ENCODE measurements at places on chromosomes 1 and 21.

DNA sequence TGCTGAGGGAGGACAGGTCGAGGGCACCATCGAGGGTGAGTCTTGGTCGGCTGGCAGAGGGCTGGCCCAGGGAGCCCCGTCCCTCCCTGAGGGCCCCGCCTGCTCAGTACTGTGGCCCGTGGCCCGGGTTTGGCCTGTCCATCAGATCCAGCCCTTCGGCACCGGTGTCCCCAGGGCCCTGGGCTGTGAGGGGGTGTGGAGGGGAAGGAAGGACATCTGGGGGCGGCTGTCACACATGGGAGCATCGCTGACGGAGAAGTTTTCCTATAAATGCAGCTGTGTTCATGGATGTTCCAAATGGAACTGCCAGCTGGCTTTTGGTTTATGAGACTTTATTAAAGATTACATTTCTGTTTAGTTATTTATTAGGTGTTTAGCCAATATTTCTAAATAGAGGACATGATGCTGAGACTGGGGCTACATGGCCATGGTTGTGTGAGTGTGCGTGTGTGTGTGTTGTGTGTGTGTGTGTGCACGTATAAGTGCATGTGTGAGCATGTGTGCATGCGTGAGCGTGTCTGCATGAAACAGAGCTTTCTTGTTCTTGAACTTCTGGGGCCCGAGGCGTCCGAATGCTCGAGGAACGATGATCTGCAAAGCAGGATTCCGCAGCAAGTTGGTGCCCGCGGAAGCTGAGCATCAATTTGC, 54.3 kb downstream of the SLX9 start:
- DNase-seq = no peak

DNA sequence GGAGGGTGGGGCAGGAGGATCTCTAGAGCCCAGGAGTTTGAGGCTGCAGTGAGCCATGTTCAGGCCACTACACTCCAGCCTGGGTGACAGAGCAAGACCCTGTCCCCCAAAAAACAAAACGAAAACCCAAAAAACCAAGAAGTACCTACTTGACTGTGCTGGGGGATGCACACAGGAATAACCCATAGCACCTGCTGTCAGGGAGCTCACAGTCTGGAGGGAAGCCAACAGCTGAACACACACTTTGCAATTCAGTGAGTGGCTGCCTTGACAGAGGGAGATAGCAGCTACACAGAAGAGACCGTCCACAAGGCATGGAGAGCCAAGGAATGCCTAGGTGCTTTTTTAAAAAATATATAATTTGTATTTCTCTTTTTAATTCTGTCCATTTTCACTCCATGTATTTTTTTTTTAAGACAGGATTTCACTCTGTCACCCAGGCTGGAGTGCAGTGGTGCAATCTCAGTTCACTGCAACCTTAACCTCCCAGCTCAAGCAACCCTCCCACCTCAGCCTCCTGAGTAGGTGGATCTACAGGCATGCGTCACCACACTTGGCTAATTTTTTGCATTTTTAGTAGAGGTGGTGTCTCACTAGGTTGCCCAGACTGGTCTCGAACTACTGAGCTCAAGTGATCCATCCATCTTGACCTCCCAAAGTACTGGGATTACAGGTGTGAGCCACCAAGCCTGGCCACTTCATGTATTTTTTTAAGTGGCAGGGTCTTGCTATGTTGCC, 68.7 kb downstream of the NID1 start:
- no peak for DNase-seq

GRCh38 chr1:230295367-230295766, 130.8 kb downstream of the PGBD5 start:
- DNase-seq = no peak

GRCh38 chr1:203519053-203519840, 25.3 kb downstream of the OPTC start:
- no peak for DNase-seq

- DNase-seq = peak; percentile 7
Observed at GRCh38 chr1:17075470-17076255, 21.8 kb upstream of the SDHB start.

DNA sequence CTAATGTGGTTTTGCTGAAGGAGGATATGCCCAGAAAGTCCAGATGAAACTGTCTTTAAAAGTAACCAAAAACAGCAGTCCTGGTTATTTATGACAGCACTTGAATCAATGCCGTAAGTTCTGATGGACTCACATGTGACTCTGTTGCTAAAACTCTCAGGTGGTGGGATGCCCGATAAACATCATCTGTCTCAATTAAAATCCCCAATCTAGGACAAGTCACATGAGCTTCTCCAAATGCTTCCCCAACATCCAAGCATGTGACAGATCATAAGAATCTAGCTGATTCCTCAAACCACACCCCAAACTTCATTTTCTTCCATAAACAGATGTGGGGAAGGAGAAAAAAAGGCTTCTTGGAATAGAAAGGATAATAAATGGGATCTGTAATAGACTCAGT, 786 bp upstream of the CTSK start:
- peak; percentile 29 for DNase-seq

GRCh38 chr1:8352886-8353785, 35.2 kb downstream of the SLC45A1 start:
- no peak for DNase-seq

- DNase-seq = no peak
Observed at GRCh38 chr1:225963735-225964530, 22.9 kb upstream of the LEFTY2 start.

- DNase-seq = no peak
Observed at GRCh38 chr1:81121306-81121705, 679.4 kb upstream of the ADGRL2 start.

DNA sequence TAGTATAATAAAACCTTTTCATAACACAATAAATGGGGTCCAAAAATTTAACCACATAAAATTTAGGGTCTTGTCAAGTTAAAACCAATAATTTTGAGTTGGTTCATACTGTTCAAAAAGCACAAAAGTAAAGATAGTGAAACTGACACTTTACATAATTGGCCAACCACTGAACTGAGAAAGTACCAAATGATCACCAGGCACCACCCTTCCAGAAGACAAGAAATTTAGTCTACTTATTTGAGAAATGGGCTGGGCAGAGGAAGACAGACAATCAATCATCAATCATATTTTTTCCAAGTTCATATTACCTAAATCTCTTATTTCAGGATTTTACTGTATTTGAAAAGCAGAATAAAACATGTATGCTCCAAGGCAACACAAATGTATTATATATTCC, 6.5 kb upstream of the GOLPH3L start:
- DNase-seq = no peak

DNA sequence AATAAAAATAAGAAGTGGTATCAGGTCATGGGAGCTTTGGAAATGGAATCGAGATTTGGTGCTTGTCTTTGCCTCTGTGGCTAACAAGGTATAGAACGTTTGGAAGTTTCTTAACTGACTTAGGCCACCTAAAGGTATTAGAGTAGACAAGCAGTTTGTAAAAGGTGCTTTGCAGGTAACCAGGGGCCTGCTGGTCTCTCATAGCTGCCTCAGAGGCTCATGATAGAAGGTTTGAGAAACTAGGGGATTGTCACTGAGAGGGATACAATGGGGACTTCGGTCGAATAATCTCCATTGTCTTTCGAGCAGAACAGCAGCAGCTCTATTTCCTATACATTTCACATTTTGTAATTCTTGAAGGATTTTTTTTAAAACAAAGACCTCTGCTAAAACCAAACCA, 37.6 kb downstream of the C21orf91 start:
- DNase-seq = no peak

DNA sequence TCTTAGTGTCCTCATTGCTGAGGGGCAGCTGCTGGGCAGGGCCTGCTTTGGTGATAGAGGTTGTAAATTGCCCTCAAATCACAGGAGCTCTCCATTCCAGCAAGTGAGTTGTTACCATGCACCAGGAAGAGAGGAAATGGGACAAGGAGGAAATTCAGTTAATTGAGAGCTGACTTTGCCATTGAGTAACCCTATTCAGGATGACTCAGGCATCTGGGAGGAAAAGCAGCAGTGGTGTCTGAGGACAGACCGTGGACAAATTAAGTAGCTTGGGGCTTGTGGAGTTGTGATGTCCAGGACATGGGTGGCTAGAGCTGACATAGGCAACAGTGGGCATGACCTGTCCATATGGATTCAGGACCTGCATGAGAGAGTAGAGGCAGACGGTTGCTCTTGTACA, 5.9 kb downstream of the ARHGEF10L start:
- DNase-seq = peak; percentile 81

DNA sequence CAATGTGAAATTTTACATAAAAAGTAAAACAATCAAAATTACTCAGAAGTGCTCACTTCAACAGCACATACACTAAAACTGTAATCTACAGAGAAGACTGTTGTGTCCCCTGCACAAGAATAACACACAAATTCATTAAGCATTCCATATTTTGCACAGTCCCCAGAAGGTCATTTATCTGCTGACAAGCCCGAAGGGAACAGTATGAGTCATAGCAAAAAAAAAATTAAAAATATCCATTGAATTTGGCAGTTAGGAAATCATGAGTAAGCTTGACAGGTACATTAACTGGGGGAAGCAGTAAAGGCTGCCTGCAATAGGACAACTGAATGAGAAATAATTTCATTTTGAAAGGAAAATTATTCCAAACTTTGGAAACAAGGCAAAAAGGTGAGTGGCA, 3.3 kb upstream of the CACYBP start:
- peak; percentile 32 for DNase-seq

DNA sequence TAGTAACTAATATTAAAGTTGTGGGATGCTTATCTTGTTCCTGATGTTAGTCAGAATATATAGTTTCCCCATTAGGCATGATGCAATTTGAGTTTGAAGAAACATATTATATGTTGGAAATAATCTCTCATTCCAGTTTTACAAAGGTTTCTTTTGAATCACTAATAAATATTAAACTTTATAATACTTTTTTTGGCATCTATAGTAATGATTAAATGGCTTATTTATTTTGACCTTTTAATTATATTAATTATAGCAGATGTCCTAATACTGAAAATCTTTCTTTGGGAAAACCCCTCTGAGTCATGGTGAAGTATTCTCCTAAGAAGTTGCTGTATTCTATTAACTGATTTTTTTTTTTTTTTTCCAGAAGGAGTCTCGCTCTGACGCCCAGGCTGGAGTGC, 28.5 kb upstream of the PTGS2 start:
- no peak for DNase-seq

DNA sequence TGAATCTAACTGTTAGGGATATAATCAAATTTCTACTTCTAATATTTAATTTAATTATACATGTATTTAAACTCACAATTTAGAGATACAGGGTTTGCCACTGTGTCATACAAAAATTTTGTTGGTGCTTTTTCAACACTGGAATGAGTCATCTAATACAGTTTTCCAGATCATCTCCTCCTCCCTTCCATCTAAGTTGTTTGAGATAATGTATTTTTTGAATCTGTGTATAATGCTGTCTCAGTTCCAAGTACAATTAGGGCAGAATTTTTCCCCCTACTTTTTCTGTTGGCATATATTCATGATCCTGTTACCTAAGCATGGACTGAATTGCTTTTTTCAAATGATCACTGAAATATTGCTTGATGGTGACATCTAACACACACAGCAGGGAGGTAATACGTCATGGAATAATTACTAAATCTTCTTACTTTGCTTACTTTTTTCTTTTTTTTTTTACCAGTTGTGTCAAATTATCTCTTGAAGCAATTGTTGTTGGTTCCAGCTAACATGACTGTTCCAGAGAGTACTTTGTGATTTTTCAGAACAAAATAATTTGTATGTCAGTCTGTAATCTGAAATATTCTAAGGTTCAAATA, 146.0 kb downstream of the MAGI3 start:
- DNase-seq = peak; percentile 57

GRCh38 chr1:163205513-163205912, 2.8 kb upstream of the RGS5 start:
- DNase-seq = peak; percentile 17

DNA sequence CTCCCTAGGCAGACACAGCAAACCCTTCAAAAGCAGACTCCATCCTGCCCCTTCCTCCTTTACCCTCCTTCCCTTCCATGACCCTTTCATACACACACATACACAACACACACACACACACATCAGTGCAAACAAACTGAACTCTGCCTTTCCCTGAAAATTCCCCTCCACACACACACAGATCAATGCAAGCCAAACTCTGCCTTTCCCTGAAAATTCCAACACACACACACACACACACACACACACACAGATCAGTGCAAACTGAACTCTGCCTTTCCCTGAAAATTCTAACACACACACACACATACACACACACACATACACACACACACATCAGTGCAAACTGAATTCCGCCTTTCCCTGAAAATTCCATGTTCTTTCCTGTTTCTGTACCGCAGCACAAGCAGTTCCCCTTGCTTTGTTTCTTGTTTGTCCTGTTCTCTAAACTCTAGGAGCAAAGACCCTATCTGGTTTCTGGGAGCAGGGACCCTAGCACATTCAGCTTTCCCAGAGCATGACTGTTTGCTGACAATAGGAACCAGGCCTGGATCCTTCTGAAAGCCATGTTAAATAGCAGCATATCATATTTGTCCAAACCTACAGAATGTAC, 91.0 kb downstream of the PTPN14 start:
- DNase-seq = no peak

DNA sequence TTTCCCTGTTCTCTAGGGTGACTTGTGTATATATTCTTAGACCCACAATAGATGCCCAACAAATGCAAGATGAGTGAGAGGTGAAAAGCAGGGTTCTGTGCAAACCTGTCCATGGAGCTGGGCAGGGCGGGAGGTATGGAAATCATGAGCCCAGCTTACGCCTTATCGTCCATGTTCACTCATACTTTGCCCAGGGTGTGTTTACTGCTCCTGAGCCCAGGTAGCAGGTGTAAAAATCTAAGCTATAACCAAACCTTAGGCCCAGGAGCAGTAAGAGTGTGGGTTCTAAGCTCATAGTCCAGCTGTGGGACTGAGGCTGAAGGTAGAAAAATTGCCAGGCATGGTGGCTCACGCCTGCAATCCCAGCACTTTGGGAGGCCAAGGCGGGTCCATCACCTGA, 48.1 kb downstream of the CACNA1E start:
- no peak for DNase-seq

- DNase-seq = no peak
Observed at GRCh38 chr21:14706712-14707510, 160.8 kb upstream of the SAMSN1 start.

GRCh38 chr1:201170533-201171062, 16.3 kb upstream of the TMEM9 start:
- peak; percentile 97 for DNase-seq

DNA sequence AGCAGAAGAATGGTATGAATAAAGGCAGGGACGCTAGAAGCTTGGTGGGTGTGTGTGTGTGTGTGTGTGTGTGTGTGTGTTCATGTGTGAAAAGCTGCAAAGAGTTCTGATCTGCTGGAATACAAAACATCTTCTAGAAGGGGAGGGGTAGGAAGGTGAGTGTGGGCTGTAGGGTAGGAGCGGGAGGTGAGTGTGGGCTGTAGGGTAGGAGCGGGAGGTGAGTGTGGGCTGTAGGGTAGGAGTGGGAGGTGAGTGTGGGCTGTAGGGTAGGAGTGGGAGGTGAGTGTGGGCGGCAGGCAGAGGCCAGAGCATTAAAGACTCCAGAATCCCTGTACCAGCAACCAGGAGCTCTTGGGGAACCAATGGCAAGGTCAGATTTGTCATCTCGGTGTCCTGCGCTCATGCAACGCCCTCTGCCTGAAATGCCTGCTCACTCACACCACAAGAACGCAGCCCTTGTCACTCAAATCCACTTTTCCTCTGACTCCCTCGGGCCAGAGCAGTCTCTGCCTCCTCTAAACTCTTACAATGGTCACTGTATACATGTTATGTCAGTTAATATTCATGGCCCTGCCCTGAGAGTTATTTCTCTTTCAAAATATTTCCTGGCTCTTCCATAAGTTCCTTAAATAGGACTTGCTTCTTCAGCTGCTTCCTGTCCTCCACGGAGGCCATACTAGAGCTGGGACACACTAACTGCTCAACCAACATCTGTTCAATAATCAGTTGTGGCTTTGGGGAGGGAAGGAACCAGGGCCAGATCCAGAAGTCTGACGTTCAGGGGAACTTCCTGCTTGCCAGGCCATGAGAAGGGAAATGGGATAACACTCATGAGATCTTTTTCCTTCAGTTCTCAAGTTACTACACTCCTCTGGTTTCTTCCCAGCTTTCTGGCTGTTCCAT, 53.6 kb upstream of the ZNF644 start:
- DNase-seq = no peak

All from adipocyte (in vitro differentiated cells).